Activated CD4-positive, alpha-beta T cell treated with anti-CD3 and anti-CD28 coated beads, Interleukin-2, amount 10 ng/mL, durations not matched to agents 7 days and 5 days (primary cell): ENCODE measurements at places on chromosomes 5 and 9. TPM values are rescaled to one million over a fixed set of nuclear protein-coding genes. Genes with fewer than 3 reads are reported as not detected.

IFNB1 gene
- total RNA-seq: not detected

TTLL11 gene
- total RNA-seq: 2.6 TPM

GRCh38 chr5:131254741-131255140 is 9.1 kb upstream of the CDC42SE2 start:
- peak overlapping the region; percentile 96 for H3K27ac ChIP-seq
- peaks cover 85% of the 10 kb centered on the region for H3K4me1 ChIP-seq
- H3K36me3 ChIP-seq: peaks cover 32% of the 10 kb centered on the region
- no peaks in the 10 kb centered on the region for H3K27me3 ChIP-seq
- peak overlapping the region; percentile 88 for H3K4me3 ChIP-seq

GRCh38 chr9:95344735-95345325 is 27.3 kb upstream of the FANCC start:
- peaks cover 25% of the 10 kb centered on the region for H3K27me3 ChIP-seq
- H3K4me1 ChIP-seq: peaks cover 15% of the 10 kb centered on the region
- H3K4me3 ChIP-seq: no peak overlapping the region

- no peaks in the 10 kb centered on the region for H3K27me3 ChIP-seq
- DNase-seq: no peak
- H3K27ac ChIP-seq: no peak overlapping the region
These were observed 54.1 kb upstream of the ABL1 start for GRCh38 chr9:130780865-130781504.

- H3K4me3 ChIP-seq: no peak overlapping the region
- DNase-seq: no peak
- H3K27ac ChIP-seq: no peak overlapping the region
These were observed 347.2 kb downstream of the DMAC1 start for GRCh38 chr9:7452378-7452777.

DNA sequence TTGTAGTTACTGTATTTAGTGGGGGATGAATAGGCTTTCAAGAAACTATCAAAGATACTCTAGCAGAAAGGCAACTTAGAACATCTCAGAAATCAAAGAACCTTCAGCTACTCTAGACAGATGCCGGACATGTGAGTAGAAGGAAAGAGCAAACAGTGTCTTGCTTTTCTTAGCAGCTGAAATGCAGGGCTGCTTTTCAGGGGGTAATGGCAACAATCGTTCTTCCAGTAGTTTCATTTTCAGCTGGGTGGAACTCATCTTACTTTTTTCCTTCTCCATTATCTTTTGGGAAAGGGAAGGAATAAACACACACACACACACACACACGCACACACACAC is 281.6 kb downstream of the CRB2 start:
- peak overlapping the region; percentile 77 for H3K4me3 ChIP-seq
- peaks cover 6% of the 10 kb centered on the region for H3K36me3 ChIP-seq
- peaks cover 55% of the 10 kb centered on the region for H3K4me1 ChIP-seq
- H3K27ac ChIP-seq: peak overlapping the region; percentile 90
- peaks cover 16% of the 10 kb centered on the region for H3K27me3 ChIP-seq

DNA sequence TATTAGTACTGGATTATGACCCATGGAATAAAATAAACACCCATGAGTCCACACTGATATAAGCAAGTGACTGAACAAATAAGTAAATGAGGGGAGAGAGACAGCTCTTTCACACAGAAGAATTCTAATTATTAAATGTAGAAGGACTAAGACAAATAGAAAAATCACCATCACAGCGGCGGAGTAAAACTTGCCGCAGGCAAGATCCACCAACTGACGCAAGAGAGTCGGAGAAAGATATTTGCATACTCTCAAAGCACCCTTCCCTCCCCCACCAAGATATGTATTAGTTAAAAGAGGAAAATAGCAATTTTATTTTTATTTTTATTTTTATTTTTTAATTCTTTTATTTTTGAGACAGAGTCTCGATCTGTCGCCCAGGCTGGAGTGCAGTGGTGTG is 14.6 kb upstream of the N4BP3 start:
- no peaks in the 10 kb centered on the region for H3K27me3 ChIP-seq
- no peak overlapping the region for H3K4me3 ChIP-seq
- H3K27ac ChIP-seq: no peak overlapping the region
- H3K4me1 ChIP-seq: peaks cover 9% of the 10 kb centered on the region

DNA sequence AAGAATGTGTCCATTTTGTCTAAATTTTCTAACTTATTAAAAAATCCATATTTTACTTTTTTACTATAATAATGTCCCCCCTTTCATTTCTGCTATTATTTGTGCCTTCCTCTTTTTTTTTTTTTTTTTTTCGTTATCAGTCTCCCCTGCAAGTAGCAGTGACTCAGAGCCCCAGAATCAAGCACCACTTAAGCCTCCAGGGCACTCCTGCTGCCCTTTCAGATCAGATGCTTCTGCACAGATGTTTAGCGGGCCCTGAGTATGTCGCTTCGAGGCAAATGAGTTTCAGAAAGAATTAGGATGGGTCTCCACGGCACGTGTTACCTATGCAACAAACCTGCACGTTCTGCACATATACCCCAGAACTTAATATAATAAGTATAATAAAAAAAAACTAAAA is 11.7 kb downstream of the MED7 start:
- H3K4me1 ChIP-seq: peaks cover 37% of the 10 kb centered on the region
- no peak for DNase-seq

DNA sequence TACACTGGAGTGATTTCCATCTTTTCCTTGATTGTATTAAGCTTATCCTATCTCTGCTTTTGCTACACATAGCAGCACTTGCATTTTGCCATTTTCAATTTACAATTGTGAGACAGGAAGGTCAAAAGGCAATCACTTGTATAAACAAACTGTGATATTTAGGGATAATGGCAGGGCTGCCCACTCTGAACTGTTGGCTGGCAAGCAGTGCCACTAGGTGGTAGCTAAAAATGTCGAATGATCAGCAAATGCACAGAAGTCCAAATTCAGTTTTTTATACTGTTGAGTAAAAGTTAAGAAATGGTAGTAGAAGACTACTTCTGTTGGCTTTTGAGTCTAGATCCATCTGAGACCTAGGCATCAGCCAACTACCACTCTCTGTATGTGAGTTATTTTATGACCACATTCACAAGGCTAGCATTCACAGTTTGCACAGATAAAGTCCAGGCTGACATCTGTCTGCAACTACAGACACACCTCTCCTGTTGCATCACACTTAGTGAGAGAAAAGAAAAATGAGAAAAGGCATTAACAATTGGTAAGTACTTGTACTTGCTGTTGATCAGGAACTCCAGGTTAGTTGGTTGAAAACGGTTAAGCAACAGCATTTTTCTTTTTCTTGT is 108.8 kb upstream of the ASTN2 start:
- no peak overlapping the region for H3K4me3 ChIP-seq
- H3K27ac ChIP-seq: no peak overlapping the region
- no peak for DNase-seq
- no peaks in the 10 kb centered on the region for H3K36me3 ChIP-seq

GRCh38 chr9:120446671-120447070 is 133.3 kb downstream of the CDK5RAP2 start:
- no peak for DNase-seq
- no peaks in the 10 kb centered on the region for H3K27me3 ChIP-seq
- H3K36me3 ChIP-seq: peaks cover 51% of the 10 kb centered on the region
- no peak overlapping the region for H3K4me3 ChIP-seq
- H3K27ac ChIP-seq: no peak overlapping the region

- H3K27ac ChIP-seq: no peak overlapping the region
- H3K27me3 ChIP-seq: peaks cover 3% of the 10 kb centered on the region
- H3K36me3 ChIP-seq: no peaks in the 10 kb centered on the region
- DNase-seq: no peak
- H3K4me1 ChIP-seq: no peaks in the 10 kb centered on the region
- no peak overlapping the region for H3K4me3 ChIP-seq
These were observed 242.5 kb downstream of the SEC61B start for GRCh38 chr9:99464568-99464967.
